ENCODE measurements at places on chromosomes 4 and X.
A peak's percentile ranks its signal among the peaks of the same experiment; 100 is the strongest.

DNA sequence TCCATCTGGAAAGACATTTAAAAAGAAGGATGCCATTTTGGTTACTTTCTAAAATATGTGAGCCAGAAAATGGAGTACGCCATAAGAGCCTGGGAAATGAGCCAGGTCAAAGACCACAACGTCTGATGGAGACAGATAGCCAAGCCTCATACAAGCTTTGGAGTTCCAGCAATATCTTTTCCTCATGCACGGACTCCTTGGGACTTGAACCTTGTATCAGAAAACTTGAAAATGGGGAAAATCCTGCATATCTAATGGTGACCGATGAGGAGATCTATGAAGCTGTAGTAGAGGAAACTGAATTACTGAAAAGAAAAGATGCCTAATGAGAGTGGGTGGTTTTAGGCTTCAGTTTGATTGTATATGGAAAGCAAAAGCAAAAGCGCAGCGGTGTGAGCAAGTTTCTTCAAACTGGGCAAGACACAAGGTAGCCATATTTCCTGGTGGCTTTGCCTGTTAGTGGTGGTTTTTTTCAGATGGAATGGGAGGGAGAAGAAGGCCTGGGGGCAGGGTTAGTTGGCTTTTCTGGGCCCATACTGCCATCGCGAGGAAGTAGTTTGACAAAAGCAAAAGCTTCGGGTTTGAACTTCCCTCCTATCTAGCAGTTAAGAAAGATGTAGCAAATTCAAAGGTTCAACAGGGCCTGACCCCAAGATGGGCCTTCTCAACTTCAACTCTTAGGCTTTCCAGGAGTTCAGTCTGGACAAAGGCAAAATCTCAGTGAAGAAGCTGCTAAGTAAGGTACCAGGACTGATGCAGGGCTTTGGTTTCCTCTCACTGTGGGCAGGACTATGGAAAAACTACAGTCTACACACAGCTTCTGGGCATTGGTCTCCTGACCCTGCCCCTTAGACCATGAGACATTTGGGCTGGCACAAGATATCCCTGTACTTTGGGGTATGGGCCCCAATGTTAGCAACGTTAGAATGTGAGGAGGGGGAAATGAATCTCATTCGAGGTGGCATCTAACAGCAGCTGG is 210.0 kb upstream of the STK26 start:
- DNase-seq = peak; percentile 39

- no peak for DNase-seq
Observed at GRCh38 chr4:156303708-156304107, 350.0 kb upstream of the CTSO start.

DNA sequence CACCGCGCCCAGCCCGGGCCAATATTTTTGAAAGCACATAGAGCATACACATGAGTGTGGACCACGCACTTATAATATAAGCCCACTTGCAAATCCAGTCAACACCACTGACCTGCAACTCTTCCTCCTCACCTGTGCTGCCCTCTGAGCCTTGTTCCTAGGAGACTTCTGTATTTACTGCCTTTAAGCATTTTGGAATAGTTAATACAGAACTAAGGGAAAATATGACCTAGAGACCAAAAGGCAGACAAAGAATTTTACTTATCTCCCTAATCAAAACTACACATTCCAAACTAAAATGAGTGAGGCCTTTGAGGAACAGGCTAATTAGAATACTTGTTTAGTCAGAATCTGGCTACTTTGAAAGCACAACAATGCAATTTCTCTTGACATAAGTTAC is 89.1 kb downstream of the RELL1 start:
- no peak for DNase-seq

GRCh38 chr4:65242156-65242846 is 428.0 kb downstream of the EPHA5 start:
- no peak for DNase-seq

Measured in stimulated activated CD4-positive, alpha-beta T cell treated with anti-CD3 and anti-CD28 coated beads, Interleukin-12 subunit alpha, Interleukin-12 subunit beta, amount 100 ng/mL, for 48 hours (primary cell).